ENCODE measurements at places on chromosomes 16 and 17.

DNA sequence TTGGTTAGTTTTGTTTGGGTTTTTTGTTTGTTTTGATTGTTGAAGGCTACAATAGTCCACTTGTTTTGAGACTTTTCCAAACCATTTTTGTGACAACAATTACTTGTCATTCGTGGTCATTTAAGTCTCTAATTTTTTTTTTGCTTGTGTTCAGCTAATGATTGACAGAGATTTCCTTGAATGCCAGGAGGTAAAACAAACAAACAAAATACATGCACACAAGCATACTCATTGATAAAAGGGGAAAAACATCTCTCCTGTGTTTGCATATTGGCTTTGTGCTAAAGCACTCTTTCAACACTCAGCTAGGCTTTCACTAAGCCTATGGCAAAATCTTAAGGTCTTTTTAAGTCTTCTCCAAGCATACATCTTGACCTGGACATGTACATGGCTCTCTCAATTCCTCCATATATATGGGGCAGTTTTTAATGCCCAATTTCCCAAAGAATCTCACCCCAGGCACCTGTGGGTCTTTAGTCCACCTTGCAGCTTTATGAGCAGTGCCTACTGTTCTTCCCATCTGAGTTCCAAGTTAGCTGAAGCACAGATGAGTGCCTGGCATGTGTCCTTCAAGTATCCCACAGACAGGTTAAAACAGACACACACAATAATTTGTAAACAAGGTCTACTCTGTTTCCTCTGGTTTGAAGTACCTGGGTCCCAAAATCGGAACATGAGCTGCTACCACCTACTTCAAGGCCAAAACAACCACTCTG, 24.2 kb upstream of the HS3ST3B1 start:
- no peak for DNase-seq

DNA sequence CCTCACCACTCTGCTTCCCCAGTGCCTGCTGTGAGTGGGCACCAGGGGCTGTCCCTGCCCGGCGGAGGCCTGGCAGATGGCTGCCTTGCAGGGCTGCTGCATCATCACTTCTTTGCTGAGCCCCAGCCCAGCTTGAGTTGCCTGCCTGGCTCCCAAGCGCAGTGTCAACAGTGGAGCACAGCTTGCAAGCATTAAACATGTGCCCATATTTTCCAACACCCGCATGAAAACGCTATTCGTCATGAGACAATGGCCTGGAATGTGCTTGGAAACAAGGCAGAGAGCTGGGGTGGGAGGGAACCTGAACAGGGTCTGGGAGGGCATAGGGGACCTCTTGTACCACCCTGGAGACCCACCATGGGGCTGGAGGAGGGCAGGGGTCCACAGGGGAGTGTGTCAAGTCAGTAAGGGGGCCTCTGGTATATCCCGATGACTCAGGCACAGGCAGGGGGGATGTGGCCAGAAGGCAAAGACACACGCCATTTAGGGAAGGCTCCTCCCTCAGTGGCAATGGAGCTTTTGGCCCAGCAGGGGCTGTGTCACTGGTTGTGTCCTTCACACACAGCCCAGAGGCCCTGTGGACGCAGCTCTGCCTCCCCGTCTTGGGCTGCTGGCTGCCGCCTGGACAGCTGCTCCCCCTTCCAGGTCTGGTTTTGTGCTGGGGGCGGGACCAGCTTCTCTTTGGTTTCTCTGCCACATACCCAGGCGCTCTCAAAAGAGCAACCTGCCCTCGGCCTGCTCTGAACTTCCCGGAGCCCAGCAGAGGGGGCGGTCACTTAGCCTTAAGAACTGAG, 17.4 kb upstream of the MTSS2 start:
- DNase-seq: no peak

DNA sequence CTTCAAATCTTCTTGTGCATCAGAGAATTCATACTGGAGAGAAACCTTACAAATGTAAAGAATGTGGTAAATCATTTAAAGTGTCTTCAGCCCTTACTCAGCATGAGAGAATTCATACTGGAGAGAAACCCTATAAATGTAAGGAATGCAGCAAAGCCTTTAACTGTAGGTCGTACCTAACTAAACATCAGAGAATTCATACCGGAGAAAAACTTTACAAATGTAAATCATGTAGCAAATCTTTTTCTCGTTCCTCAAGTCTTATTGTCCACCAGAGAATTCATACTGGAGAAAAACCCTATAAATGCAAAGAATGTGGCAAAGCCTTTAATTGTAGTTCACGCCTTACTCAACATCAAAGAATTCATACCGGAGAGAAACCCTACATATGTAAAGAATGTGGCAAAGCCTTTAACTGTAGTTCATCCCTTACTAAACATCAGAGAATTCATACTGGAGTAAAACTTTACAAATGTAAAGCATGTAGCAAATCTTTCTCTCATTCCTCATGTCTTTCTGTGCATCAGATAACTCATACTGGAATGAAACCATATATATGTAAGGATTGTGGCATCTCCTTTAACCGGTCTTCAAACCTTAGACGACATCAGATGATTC, 118.5 kb upstream of the ZNF267 start:
- no peak for DNase-seq

GRCh38 chr16:64361753-64362152, 760.1 kb downstream of the CDH11 start:
- DNase-seq: no peak

DNA sequence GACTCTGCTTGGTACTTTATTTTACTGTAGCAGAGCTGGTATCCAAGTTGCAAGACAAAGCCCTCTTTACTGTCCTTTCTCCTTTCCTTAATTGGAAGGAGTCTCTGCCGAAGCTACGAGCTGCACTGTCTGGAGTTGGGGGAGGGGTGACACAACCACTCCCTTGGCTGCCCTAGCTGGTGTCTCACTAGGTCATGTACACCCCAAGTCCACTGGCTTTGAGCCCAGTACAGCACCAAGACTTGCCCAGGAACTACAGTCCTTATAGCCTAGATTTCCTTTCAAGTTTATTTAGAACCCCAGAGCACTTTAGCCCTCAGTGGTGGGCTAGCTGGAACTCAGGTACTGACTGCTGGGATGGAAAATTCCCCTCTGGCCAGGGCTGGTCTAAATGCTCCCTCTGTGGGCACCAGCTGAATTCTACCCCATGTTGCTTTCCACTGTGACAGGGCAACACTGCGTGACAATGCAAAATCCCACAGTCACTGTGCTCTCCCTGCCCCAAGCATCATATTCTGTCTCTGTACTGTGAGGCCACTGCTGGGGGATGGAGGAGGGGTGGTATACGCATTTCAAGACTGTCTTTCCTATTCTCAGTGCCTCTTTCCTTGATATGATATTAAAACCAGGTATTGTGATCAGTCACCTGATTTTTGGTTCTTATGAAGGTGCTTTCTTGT, 18.4 kb downstream of the EFCAB5 start:
- no peak for DNase-seq

- no peak for DNase-seq
Measured at GRCh38 chr17:74953134-74953687, 17.5 kb downstream of the OTOP3 start.

- DNase-seq: peak; percentile 90
Measured at GRCh38 chr17:18158022-18158600, 25.5 kb upstream of the ALKBH5 start.

DNA sequence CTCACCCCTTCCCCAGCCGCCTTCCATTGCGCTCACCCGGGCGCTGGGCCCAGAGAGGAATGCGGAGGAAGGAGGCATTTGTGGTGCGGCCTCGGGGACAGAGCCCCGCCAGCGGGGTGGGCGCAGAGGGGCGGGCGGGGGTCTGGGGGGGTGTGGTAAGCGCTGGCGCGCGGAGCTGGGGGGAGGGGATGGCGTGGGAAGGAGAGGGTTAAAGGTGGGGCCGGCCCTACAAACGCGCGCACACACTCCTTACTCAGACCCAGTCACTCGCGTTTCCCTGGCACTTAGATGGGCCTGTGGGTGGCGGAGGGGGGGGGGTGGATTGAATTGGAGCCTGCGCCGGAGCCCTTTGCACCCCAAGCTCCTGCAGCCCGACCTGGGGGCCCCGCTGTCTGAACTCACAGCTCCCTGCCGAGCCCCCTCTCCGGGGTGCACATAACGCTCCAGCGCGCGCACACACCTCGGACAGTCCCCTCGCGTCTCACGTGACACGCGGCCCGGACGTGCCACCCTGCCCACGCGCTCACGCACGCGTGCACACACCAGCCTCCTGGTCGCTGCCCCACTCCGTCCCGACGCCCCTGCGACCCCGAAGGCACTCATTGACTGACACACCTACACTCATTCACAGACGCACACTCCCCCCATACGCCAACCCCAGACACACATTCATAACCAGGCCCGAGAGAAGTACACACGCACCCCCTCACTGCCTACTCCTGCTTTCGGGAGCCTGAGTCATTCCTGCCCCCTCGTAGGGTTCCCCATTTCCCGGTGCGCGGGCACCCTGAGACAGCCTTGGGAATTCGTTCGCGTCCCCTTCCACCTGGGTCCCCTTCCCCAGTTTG, 844 bp downstream of the TBKBP1 start:
- peak; percentile 43 for DNase-seq

DNA sequence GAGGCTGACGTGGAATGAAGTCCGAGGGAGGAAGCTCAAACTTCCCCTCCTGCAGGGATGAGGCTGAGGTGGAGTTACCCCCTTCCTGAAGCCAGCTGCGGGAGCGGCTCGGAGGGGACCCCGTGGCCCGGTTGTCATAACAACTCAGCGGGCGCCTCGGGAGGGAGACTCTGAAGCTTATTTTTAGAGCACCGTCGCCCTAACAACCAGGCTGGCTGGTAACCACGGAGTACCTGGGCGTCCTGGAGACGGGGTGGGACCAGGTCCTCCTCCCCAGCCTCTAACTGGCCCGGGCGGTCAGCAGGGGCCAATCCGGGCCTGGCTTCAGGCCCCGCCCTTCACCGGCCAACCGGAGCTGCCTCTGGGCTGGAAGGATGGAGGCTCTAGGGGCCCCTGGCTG, 27.7 kb downstream of the NECAB2 start:
- DNase-seq: no peak

GRCh38 chr16:7218936-7219335, 113.7 kb upstream of the RBFOX1 start:
- DNase-seq: no peak

DNA sequence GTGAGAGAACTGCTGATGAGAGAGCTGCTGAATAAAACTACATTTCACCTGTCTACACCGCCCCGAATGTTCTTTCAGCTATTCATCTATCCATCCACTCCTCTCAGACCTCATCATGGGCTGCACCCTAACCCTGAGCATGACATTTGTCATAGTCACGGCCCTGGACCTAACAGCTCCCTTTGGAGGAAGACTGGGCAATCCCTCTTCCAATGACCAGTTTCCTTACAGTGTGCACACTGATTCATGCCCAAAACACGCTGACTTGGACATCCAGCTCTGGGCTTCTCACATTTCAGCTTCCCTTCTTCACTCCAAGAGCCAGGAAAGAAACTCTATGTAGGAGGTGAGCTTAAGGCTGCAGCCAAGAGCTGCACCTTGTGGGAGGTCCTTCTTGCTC, 41.8 kb upstream of the ARL4D start:
- no peak for DNase-seq

DNA sequence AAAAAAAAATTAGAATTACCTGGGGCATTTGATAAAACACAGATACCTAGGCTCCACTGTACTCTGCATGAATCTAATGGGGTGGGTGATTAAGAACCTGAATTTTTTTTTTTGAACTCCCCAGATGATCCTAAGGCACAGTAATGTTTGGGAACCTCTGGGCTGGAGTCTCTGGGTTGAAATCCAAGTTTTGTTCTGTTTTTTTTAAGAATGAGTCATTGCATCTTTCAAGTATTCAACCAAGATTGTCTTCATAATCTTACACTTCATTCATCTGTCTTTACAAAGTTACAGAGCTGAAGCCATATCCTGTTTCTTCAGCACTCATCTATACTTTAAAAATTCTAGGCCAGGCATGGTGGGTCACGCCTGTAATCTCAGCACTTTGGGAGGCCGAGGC, 52.6 kb downstream of the PIGL start:
- DNase-seq: no peak

GRCh38 chr16:67468731-67469130, 12.2 kb downstream of the ATP6V0D1 start:
- DNase-seq: no peak

DNA sequence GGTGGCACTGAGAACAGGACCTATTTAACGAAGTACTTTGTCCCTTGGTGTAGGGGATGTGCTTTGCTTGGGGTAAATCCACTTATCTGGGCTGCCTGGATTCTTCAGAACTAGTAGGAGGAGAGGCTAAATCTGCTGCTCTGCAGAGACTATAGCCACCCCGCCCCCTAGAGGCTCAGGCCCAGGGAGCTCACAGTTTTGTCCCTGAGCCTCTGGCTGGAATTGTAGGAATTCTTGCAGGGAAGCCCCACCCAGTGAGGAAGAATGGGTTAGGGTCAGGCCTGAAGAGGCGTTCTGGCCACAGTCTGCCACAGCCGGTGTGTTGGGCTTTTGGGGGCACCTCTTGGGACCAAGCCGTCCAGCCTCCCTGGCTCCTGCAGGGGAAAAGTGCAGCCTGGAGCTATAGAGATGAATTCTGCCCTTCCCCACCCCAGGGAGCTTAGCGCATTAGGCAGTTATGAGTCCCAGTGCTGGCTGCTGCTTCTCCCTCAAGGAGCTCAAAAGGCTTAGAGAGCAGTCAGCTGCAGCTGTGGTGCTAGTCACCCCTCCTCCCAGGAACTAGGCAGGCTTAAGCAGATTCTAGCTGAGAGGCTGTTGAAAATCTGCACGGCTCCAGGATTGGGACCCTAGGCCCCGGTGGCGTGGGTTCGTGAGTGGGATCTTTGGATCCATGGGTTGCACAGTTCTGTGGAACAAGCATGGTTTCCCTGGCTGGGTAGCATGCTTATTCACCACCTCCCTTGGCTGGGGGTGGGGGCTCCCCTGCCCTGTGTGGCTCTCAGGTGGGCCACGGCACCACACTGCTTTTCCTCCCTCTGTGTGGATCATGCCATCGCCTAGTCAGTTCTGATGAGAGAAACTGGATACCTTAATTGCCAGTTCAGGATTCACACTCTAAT, 237.4 kb upstream of the TOM1L1 start:
- no peak for DNase-seq

DNA sequence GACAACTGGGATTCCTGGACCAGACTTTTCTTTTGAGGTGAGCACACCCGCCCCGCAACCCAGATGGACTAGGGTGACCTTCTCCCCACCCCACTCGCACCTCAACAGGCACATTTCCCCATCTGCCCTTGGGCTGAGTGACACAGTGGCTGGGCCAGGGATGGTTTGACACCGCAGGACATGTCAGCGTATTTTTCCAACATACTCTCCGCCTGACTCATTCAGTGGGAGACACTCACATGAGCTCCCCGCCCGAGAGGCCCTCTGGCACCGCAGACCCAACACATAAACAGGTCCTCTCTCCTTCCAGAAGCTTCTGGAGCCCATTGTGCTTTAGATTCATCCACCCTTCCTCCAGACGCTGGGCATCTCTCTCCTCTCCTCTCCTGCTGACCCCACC, 69.4 kb downstream of the ZDHHC7 start:
- no peak for DNase-seq

GRCh38 chr17:40456396-40456951, 13.2 kb downstream of the IGFBP4 start:
- DNase-seq: no peak

GRCh38 chr17:4161192-4161966, 18.4 kb downstream of the CYB5D2 start:
- no peak for DNase-seq

- DNase-seq: no peak
Measured at GRCh38 chr16:49806446-49806845, 49.5 kb downstream of the ZNF423 start.

- no peak for DNase-seq
Measured at GRCh38 chr16:10078541-10078949, 103.7 kb downstream of the GRIN2A start.

GRCh38 chr17:79746889-79747507, 16.3 kb downstream of the ENPP7 start:
- DNase-seq: no peak

GRCh38 chr16:11651796-11652195, 16.5 kb upstream of the SNN start:
- no peak for DNase-seq
